ENCODE measurements at places on chromosomes 16 and 17.
A peak's percentile ranks its signal among the peaks of the same experiment; 100 is the strongest.

GRCh38 chr17:80475910-80476876 is at the start of gene NPTX1:
Gene NPTX1, minus strand, starts transcription at chr17:80476607. Its CDS starts 161 bp downstream, at chr17:80476446.
- DNase-seq = peak; percentile 61

GRCh38 chr17:3003296-3004149 is 59.9 kb downstream of the OR1D5 start:
- DNase-seq = no peak

DNA sequence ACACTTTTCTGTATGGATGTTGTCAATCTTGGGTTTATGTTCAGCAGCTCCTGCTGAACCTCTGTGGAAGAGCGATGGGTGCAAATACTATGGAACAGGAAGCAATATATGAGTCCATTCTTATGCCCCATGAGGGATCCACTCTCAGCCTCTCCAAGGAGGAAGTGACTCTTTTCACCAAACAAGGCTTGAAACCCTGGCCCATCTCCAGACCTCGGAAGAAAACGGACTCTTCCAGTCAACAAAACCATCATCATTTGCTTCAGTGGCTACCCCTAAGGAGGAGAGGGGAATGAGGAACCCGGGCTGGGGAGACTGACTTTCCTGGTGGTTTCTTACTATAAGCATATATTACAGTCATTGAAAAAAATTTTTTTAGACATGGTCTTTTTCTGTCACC is 206.2 kb downstream of the AXIN2 start:
- no peak for DNase-seq

GRCh38 chr16:59701963-59702930 is 968.1 kb upstream of the GOT2 start:
- DNase-seq = no peak

- peak; percentile 69 for DNase-seq
These were observed 19.7 kb downstream of the SEZ6 start for GRCh38 chr17:28985950-28986713.

- no peak for DNase-seq
These were observed 8.5 kb upstream of the COG1 start for GRCh38 chr17:73184136-73184993.

- DNase-seq = no peak
These were observed 29.3 kb downstream of the UNKL start for GRCh38 chr16:1385232-1385631.

- DNase-seq = no peak
These were observed 4.8 kb upstream of the GOSR1 start for GRCh38 chr17:30472238-30472890.

GRCh38 chr16:17471719-17472461 is 1.1 kb upstream of the XYLT1 start:
- DNase-seq = no peak

DNA sequence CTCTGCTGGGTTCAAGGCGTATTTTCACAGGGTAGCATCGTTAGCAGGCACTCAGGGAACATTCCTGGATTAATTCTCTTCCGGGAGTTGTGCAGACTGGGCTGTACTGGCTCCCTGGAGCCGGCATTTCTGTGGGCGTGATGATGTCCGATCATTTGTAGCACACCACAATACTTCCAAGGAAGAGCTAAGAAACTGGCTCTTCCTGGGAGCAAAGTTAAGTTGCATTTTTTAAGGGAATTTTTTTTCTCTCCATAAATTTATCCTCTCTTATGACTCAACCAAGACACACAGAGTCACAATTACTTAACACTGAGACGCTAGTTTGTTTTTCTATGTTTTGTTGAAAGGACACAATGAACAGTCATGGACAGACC is 211.6 kb upstream of the FOXF1 start:
- no peak for DNase-seq

GRCh38 chr16:18834864-18835263 is 33.5 kb upstream of the ARL6IP1 start:
- no peak for DNase-seq

- DNase-seq = no peak
These were observed 19.1 kb downstream of the QPRT start for GRCh38 chr16:29698042-29698441.

DNA sequence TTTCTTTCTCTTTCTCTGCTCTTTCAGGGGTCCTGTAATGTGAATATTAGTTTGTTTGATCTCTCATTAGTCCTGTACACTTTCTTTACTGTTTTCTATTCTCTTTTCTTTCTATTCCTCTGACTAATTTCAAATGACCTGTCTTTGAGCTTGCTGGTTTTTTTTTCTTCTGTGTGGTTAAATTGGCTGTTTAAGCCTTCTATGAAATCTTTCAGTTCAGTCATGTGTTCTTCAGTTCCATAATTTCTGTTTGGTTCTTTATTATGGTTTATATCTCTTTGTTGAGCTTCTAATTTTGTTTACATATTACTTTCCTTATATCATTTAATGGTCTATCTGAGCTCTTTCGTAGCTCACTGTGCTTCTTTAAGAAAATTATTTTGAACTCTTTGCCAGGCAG is 31.3 kb upstream of the NKD1 start:
- DNase-seq = no peak

DNA sequence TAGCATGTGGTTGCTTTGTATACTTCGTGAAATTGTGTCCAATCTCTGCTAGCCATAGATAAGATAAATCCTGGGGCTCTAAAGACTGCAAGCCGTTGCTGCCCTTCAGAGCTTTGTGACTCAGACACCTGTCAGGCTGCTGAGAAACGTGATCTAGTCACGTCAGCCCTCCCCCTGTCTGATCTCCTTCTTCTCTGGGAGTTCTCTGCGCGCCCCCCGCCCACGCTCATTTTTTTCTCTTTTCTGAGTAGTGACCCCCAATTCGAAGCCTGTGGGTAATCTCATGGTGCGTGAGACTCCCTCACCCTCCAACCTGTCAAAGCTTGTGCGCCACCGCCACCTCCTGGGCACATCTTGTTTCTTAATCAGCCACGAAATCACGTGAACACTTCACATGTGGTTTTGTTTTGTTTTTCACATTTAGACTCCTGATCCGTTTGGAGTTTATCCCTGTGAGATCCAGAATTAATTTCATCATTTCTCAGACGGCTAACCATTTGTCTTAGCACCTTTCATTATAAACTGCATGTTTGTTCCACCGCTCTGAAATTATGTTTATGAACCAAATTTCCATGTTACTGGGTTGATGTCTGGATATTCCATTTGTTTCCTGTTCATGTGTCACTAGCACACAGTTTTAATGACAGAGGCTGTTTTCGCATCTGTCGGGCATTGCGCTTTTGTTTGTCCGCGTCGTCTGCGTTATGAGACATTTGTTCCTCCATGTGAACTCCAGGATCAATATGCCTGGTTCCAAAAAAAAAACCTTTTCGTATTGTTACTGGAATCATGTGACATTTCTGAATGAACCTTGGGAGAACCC is 977 bp upstream of the ZNF778 start:
- DNase-seq = peak; percentile 24

- no peak for DNase-seq
These were observed 51.6 kb downstream of the ACTG1 start for GRCh38 chr17:81460856-81461460.

DNA sequence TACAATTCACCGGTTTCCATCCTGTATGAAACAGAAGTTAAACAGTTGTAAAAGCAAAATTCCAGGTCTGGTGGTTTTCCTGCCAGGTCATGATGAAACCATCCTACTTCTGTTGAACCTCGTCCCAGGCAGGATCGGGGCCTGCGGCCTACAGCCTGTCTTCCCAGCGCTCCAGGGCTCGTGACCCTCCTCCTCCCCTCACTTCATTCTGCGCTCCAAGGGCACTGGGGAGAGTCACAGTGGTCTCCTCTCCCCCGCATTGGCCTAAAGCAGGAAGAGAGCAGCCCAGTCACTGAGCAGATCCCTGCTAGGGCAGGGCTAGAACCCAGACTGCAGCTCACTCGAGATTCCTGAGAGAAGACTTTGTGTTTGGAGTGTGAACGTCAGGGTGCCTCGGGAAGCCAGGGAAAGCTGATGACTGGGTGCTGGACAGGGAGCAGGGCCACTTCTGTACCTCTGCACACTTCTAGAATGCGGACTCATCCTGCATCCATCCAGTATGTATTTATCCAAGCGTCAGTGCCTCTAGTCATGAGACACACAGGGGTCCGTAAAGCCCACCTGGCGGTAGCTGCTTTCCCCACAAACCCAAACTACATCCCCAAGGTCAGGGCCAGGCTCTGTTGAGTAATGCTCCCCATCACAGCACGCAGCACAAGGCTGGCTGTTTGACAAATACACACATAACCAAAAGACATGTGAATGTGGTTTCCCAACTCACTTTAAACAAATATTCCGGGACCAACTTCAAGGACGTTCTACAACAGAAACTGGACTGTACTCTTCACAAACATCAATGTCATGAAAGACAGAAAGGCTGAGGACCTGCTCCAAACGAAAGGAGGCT is 1.7 kb upstream of the ITGAE start:
- DNase-seq = no peak

GRCh38 chr17:44925731-44926697 is 10.7 kb upstream of the GFAP start:
- DNase-seq = no peak

DNA sequence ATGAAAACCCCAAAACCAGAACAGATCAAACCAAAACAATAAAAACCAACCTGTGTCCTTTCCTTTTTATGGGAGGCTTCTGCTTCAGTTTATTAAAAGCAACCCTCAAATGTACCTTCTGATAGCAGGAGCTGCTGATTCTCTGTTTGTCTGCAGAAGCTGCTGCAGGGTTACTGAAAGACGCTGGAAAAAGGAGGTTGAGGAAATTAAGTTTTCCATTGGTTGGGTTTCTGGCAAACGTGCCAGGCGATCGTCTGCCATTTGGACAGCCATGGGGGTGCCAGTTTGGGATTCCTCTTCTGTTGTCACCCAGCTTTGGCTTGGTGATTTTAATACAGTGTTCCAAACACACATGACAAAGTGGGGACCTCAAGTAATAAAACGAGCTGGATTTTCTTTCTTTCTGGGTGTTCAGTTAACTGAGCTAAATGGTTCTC is 185.4 kb upstream of the ZFHX3 start:
- DNase-seq = no peak

DNA sequence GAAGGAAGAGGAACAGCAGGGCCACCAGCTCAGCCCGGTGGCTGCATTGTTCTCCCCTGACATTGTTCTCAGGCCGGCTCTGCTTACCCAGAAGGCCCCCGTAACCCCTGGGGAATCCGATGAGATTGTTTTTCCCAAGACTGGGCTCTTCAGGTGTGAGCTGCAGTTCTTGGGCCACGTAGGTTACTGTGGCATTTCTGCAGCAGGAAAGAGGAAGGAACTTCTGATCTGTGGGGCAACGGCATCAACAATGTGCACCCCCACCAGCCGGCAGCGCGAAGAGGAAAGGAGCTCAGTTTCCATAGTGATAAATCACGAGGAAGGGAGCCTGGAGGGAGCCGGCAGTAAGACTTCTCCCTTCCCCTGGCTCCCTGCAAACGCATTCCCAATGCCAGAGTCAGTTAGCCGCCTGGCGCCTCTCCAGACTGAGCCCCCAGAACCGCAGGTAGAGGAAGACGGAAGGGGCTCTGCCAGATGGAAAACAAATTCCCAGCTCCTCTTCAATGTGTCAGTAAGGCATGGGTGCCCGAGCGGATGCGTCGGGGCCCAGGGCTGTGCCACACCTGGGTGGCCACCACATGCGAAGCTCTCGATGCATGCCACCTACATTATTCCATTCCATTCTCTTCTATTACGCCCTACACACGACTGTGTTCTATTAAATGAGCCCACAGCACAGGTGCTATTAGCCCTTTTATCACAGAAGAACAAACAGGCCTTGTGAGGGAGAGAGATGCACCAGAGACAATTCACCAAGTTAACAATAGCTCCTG is 21.5 kb upstream of the PECAM1 start:
- DNase-seq = no peak

GRCh38 chr17:58455491-58455890 is 32.7 kb downstream of the HSF5 start:
- no peak for DNase-seq

GRCh38 chr16:15539197-15539596 is 103.8 kb downstream of the MARF1 start:
- DNase-seq = peak; percentile 75

DNA sequence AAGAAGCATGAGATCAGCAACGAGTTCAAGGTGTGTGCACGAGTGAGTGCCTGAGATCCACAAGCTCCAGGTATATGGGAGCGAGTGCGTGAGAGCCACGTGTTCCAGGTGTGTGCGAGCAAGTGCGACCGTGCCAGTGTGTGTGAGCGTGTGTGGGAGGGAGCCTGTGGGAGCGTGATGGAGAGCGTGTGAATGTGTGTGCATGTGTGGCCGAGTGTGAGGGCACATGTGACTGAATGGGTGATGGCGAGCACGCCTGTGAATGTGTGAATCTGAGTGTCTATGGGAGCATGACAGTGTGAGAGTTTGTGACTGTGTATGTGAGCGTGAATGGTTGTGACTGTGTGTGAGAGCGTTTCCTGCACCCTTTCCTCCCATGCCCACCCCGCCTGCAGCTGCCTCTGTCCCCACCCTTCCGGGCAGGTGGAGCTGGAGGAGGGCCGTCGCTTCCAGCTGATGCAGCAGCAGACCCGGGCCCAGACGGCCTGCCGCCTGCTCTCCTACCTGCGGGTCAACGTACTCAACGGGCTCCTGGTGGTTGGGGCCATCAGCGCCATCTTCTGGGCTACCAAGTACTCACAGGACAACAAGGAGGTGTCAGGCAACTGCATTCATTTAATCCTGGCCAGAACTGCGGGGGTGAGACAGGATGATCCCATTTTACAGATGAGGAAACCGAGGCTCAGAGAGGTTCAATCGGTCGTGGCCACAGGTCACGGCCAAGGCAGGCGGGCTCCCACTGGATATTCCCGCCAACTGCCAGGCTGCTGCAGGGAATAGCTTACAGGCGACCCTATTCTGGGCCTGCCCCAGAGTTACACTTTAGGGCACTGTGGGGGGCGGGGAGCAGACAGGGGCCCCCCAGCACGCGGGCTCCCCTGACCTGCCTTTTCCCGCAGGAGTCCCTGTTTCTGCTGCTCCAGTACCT is 3.7 kb downstream of the TMC8 start:
- DNase-seq = peak; percentile 67

DNA sequence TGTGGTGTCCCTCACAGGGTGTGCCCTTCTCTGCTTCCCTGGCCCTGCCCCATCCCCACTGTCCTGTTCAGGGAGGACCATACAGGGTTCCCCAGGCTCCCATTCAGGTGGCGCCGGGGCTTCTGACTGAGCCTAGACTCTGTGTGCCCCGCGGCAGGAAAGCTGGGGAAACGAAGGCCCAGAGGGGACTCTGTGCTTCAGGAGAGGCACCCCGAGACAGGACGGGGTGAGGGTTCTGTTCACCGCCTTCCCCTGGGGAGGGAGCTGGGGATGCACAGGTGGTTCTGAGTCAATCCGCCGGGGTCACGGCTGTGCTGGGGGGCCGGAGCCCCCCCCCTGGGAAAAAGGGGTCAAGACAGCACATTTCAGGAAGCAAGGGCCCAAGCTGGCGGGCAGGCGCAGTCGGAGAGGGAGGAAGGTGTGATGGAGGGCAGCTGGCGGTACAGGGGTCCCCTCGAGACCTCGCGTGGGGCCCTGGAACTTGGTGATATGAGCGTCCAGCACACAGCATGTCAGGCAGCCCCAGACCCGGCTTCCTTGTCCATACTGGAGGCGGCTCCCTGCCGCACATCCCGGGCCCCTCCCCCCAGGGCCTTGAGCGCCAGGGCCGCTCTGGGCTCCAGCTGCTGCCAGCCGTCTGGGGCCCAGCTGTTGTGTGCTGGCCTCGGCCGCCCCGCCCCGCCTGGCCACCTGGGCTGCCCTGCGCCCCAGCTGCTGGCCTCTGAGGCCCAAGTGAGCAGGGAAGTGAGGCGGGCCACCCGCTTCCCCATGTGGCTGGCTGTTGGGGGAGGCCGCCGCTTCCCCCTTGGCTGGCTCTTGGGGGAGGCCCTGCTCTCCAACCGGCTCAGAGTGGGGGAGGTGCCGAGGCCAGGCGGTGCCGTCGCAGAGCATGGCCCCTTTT is 5.6 kb upstream of the NOTUM start:
- peak; percentile 94 for DNase-seq

GRCh38 chr17:49218941-49219913 is 8.7 kb downstream of the ABI3 start:
- no peak for DNase-seq

GRCh38 chr17:18217412-18218015 is 7.9 kb upstream of the LLGL1 start:
- no peak for DNase-seq
